ENCODE measurements at places on chromosomes 1 and 21.
A peak's percentile ranks its signal among the peaks of the same experiment; 100 is the strongest.

GRCh38 chr1:1554926-1555915 is 14.8 kb upstream of the TMEM240 start:
- DNase-seq: no peak
- peaks cover 2% of the 10 kb centered on the region for H3K36me3 ChIP-seq
- no peak overlapping the region for H3K27ac ChIP-seq
- peaks cover 2% of the 10 kb centered on the region for H3K4me1 ChIP-seq

GRCh38 chr1:180842052-180842451 is 70.6 kb upstream of the KIAA1614 start:
- no peaks in the 10 kb centered on the region for H3K27me3 ChIP-seq
- DNase-seq: no peak
- H3K4me3 ChIP-seq: no peak overlapping the region
- peaks cover 3% of the 10 kb centered on the region for H3K4me1 ChIP-seq
- no peak overlapping the region for H3K27ac ChIP-seq
- peaks cover 14% of the 10 kb centered on the region for H3K36me3 ChIP-seq

DNA sequence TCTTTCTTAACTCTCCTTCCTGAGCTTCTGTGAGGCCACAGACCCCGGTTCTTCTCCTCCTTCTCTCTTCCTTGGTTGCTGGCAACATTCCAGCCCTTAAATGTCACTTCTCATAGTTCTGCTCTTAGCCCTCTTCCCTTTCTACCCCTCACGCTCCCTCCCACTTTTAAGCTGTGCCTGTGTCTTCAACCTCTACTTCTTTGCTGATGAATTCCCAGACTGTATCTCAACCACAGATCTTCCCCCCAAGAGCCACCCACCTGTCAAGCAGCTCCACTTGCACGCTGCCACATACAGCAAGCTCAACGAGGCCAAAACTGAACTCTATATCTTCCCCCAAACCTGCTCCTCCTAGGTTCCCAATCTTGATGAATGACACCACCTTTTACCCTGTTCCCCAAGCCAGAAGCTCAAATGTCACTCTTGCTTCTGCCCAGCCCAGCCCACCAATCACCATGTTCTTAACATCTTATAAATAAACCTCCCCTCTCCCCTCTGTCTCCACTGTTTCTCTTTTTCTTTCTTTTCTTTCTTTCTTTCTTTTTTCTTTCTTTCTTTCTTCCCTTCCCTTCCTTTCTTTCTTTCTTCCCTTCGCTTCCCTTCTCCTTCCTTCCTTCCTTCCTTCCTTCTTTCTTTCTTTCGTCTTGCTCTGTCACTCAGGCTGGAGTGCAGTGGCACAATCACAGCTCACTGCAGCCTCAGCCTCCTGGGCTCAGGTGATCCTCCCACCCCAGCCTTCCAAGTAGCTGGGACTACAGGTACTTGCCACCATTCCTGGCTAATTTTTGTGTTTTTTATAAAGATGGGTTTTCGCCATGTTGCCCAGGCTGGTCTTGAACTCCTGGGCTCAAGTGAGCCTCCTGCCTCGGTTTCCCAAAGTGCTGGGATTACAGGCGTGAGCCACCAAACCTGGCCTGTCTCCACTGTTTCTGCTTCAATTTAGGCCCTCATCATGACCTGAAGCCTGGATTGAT is 19.8 kb upstream of the PTP4A2 start:
- peak overlapping the region; percentile 83 for H3K27ac ChIP-seq
- H3K36me3 ChIP-seq: no peaks in the 10 kb centered on the region
- peak overlapping the region; percentile 11 for H3K4me3 ChIP-seq
- DNase-seq: peak; percentile 66
- no peaks in the 10 kb centered on the region for H3K27me3 ChIP-seq

GRCh38 chr1:204997591-204998355 is 45.2 kb upstream of the CNTN2 start:
- DNase-seq: no peak
- H3K4me1 ChIP-seq: peaks cover 5% of the 10 kb centered on the region
- no peak overlapping the region for H3K27ac ChIP-seq
- no peak overlapping the region for H3K4me3 ChIP-seq
- no peaks in the 10 kb centered on the region for H3K36me3 ChIP-seq
- no peaks in the 10 kb centered on the region for H3K27me3 ChIP-seq

- no peaks in the 10 kb centered on the region for H3K27me3 ChIP-seq
- no peaks in the 10 kb centered on the region for H3K4me1 ChIP-seq
- H3K4me3 ChIP-seq: no peak overlapping the region
- DNase-seq: no peak
- H3K27ac ChIP-seq: no peak overlapping the region
These were observed 22.2 kb upstream of the ABL2 start for GRCh38 chr1:179251675-179252074.

GRCh38 chr1:54825696-54826095 is 24.6 kb upstream of the TTC22 start:
- H3K4me1 ChIP-seq: no peaks in the 10 kb centered on the region
- H3K27me3 ChIP-seq: no peaks in the 10 kb centered on the region
- H3K4me3 ChIP-seq: no peak overlapping the region
- DNase-seq: no peak
- peaks cover 10% of the 10 kb centered on the region for H3K36me3 ChIP-seq
- H3K27ac ChIP-seq: no peak overlapping the region

GRCh38 chr1:212034516-212035122 is 738 bp downstream of the INTS7 start:
- H3K4me3 ChIP-seq: peak overlapping the region; percentile 98
- peaks cover 4% of the 10 kb centered on the region for H3K27me3 ChIP-seq
- peaks cover 51% of the 10 kb centered on the region for H3K4me1 ChIP-seq
- DNase-seq: no peak
- H3K27ac ChIP-seq: peak overlapping the region; percentile 100
- peaks cover 68% of the 10 kb centered on the region for H3K36me3 ChIP-seq

- peaks cover 27% of the 10 kb centered on the region for H3K27me3 ChIP-seq
- DNase-seq: no peak
- no peaks in the 10 kb centered on the region for H3K36me3 ChIP-seq
- H3K4me3 ChIP-seq: no peak overlapping the region
- no peak overlapping the region for H3K27ac ChIP-seq
These were observed 377.8 kb downstream of the MATN1 start for GRCh38 chr1:30345491-30346130.
